ENCODE measurements at places on chromosomes 7 and 10.

DNA sequence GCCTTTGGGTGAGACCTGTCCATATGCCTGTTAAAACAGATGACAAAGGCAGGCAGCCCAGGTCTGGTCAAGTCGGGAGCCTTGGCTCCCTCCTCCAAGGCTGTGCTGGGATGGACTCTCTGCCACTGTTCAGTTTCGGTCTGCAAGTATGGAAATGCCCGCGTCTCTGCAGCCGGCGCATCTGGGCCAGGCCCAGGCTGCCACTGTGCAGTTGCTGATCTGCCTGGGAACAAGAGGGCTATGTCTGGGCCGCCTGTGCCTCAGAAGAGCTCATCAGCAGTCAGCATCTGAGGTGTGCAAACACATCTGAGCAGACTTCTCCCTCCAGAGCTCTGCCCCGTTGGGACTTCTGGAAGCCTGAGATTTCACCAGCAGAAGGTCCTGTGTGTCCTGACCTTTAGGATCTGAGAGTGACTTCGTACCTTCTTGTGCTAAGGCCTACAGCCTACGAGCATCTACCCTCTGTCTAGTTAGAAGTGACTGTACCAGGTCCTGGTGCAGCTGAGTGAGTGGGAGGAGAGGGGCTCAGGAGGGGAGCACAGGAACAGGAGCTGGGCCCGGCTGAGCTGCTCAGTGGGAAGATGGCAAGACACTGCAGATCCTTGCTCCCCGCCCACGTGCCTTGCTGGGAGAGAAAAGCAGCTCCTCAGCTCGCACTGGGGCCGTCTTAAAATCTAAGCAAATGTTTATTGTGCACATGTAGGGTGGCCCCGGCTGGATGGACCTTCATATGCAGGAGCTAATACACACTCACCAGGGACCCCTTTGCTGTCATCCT lies 50.9 kb downstream of the DOCK1 start:
- DNase-seq, result no peak

- no peak for DNase-seq
Measured at GRCh38 chr7:135178364-135178763, 7.9 kb upstream of the CYREN start.

GRCh38 chr10:878333-878759 lies 53.2 kb downstream of the LARP4B start:
- no peak for DNase-seq

GRCh38 chr7:93592588-93593266 lies 18.2 kb upstream of the CALCR start:
- no peak for DNase-seq

- no peak for DNase-seq
Measured at GRCh38 chr10:69437321-69438259, 13.7 kb upstream of the TSPAN15 start.

DNA sequence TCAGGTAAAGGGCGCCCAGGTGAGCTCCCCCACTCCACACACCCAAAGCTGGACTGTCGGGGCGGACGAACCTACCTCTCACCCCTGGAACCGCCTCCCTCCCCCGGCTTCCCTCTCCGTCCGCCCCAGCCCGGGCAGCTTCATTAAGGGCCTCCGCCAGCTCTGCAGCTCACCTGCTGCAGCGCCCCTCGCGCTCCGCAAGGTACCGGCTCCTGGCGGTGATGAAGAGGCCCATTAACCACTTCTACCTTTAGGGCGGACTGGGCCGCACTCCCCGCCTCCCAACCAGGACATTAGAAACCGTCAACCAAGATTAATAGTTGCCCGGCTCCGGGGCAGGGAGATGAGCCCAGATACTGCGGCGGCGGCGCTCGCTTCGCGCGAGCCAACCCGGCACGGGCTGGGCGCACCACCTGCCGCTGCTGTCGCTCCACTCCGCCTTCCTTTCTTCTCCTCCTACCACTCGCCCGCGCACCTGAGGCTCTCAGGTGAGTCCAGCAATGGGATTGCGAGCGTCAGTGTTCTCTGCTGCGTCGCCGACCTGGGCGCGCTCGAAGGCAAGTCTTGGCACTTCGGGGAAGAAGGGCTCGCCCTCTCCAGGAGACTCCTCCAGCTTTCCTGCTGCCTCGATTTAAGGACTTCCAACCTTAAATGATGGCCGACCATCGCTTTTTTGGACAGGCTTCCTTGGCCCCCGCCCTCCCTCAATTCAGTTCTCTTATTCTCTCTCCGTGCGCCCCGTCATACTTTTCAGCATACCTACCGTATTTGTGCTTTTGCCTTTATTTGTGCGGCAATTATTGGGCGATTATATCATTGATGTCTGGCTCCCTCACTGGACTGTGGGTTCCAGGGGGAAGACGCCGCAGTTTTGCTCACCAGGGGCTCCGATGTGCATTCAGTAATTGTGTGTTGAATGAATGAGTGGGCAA lies 13.6 kb upstream of the KAZALD1 start:
- DNase-seq, result no peak

GRCh38 chr7:158372400-158373342 lies 215.0 kb downstream of the PTPRN2 start:
- DNase-seq, result no peak

DNA sequence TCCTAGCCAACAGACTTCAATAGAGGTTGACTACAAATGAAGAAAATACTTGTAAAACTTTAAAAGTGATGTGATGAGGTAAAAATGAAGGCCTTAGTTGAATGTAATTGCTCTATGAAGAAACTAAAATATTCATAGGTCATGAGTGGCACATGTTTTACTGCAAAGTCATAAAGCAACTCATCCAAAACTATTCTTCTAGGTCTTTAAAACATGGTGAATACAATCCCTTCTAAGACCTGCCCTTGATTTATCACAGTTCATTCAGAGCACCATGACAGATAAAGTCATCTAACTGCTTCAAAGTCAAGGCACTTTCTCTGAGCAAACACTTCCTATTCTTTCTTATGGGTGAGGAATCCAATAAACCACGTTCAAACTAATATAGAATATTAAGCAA lies 713.5 kb downstream of the SORCS1 start:
- no peak for DNase-seq

DNA sequence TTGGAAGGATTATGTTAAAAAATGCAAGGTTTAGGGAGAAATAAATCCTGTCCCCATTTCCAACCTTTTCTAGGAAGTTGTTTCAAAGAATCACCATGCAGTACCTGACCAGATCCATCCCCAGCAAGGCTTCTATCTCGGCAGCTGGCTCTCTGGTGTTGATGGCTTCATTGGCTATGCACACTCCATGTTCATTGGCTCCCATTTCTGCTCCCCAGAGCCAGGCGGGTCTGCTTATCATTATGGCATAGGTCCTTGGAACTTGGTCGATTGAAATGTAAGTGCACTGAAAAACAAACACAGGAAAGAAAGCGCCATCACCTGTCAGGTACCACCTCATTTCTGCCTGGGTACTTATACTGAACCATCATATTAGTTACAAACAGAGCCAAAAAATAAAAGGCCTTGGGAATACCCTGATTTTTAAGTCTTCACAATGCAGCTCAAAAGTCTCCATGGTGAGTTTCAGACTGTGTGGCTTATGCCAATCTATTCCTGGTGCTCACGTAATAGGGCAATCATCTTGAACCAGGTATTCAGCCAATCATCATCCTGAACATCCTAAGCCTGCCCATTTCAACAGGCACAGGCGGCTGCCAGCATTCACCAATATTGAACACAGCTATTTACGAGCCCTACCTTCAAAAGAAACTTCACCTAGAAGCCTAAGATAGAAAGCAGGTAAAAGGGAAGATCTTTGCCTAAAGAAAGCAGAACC lies 34.4 kb downstream of the SCRN1 start:
- DNase-seq, result no peak

GRCh38 chr10:94200146-94200837 lies 162.4 kb downstream of the NOC3L start:
- no peak for DNase-seq

GRCh38 chr7:157692460-157693011 lies 355.7 kb downstream of the DNAJB6 start:
- DNase-seq, result no peak

DNA sequence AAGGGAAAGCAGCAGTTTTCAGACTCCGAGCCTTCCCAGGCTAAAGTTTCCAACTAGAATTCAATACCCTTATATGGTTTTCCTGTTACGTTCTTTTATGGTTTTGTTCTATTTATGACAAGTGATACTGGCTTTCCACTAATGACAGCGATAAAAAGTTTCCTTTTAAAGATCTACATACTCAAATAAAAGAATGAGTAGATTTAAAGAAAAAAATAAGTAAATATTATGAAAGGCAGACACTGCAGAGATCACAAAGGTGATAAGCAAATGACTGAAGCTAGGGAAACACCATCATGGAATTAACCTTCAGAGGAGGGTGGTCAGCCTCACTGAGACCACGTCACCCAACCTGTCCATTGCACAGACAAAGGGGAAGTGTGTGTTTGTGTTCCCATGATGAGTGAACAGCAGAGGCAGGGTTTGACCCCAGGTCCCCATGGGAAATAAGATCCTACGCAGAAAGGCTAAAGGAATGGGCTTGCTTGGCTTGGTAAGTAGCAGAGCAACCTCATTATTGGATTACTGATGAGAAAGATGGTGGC lies 4.0 kb downstream of the VSIR start:
- DNase-seq, result peak; percentile 31

- DNase-seq, result no peak
Measured at GRCh38 chr7:117230276-117231046, 92.4 kb downstream of the WNT2 start.

GRCh38 chr7:156034397-156034796 lies 222.1 kb upstream of the SHH start:
- no peak for DNase-seq

Data from CD4-positive, alpha-beta T cell treated with Interleukin-15 for 4 hours (primary cell).